ENCODE measurements at places on chromosomes 5 and 9.
A peak's percentile ranks its signal among the peaks of the same experiment; 100 is the strongest.

DNA sequence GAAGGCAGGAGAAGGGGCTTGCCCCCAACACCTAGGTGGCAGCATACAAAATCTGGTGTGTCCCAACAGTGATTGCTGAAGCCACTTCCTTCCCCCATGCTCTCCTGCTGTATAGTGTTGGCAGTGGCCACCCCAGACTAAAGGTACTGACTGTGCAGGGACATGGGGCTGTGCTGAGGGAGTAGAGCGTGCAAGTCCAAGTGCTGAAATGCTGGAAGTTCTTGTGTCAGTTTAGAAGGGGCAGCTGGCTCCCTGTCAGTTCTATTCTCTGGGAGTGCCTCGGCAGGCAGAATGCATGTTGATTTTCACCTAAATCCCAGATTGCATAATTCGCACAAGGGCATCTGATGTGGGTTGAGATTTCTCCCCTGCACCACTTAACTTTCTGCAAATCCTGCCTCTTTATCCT is 68.6 kb downstream of the GDNF start:
- DNase-seq: no peak

- no peak for DNase-seq
Measured at GRCh38 chr5:59115345-59115744, 532.5 kb downstream of the RAB3C start.

GRCh38 chr9:18010492-18010891 is 431.6 kb downstream of the SH3GL2 start:
- no peak for DNase-seq

GRCh38 chr5:132228241-132229035 is 785 bp upstream of the P4HA2 start:
- no peak for DNase-seq

DNA sequence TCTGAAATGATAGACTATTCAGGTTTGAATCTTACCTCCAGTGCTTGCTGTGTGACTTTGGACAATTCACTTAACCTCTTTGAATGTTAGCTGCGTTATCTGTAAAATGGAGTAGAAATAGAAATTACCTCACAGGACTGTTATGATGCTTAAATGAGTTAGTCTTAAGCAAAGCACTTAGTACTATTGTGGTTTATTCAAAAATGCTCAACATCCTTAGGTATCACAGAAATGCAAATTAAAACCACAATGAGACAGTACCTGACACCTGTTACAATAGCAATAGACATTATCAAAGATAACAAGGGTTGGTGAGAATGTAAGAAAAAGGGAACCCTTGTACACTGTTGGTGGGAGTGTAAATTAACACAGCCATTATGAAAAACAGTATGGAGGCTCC is 77.6 kb upstream of the FREM1 start:
- DNase-seq: no peak

DNA sequence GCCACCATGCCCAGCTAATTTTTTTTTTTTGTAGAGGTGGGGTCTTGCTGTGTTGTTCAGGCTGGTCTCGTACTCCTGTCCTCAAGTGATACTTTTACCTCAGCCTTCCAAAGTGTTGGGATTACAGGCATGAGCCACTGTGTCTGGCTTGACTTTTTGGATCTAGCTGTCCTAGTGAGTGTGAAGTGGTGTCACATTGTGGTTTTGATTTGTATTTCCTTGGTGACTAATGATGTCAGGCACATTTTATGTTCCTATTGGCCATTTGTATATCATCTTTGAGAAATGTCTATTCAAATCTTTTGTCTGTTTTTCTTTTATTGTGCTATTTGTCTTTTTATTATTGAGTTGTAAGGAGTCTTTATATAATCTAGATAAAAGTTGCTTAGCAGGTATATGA is 53.5 kb upstream of the MCCC2 start:
- DNase-seq: peak; percentile 5

DNA sequence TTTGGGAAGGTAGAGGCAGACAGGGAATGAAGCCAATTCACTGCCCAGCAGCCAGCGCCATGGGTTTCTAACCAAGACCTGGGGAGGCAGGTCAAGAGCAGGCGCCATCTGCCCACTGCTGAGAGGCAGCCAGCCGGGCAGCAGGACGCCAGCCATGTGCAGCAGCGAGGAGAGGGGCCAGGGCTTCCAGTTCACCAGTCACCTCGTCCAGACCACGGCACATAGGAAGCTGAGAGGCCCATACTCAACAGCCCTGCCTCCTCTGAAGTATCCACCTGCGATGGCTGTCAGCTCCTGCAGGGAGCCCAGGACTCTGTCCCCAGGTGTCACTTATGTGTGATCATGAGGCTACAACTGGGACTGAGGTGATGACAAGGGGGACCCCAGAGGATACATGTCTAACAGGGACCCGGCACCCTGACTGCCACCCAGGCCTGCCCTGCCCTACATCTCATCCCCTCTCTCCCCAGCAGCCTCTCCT is 30.1 kb downstream of the IPPK start:
- no peak for DNase-seq

- DNase-seq: no peak
Measured at GRCh38 chr5:61416010-61416409, 84.0 kb downstream of the ZSWIM6 start.

- DNase-seq: no peak
Measured at GRCh38 chr9:82127465-82127864, 138.9 kb downstream of the SPATA31D1 start.

- no peak for DNase-seq
Measured at GRCh38 chr5:125525356-125525755, 778.9 kb upstream of the ZNF608 start.

DNA sequence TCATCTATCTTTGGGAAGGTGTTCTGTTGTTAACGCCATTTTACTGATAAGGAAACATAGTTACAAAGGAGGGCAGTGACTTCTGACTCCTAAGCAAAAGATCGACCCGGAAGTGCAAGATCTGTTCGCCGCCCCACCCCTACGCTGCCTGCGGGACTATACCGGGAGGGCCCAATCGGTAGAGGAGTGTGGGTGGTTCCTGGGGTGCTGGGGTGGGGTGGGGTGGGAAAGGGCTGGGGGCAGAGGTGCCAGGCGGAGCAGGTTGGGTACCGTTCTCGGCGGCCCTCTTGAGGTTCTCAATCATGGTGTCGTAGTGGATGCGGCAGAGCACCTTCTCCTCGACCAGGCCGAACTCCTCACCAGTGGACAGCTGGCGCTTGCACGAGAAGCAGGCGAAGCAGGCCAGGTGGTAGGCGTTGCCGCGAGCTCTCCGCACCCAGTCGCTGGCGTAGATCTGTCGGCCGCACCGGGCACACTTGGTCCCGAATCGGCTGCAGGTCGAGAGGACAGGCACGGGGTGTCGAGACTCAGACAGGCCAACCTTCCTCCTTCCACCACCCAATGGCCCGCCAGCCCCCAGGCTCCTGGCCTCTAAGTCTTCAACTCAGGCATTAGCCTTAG is 11.8 kb downstream of the LHX6 start:
- DNase-seq: no peak

DNA sequence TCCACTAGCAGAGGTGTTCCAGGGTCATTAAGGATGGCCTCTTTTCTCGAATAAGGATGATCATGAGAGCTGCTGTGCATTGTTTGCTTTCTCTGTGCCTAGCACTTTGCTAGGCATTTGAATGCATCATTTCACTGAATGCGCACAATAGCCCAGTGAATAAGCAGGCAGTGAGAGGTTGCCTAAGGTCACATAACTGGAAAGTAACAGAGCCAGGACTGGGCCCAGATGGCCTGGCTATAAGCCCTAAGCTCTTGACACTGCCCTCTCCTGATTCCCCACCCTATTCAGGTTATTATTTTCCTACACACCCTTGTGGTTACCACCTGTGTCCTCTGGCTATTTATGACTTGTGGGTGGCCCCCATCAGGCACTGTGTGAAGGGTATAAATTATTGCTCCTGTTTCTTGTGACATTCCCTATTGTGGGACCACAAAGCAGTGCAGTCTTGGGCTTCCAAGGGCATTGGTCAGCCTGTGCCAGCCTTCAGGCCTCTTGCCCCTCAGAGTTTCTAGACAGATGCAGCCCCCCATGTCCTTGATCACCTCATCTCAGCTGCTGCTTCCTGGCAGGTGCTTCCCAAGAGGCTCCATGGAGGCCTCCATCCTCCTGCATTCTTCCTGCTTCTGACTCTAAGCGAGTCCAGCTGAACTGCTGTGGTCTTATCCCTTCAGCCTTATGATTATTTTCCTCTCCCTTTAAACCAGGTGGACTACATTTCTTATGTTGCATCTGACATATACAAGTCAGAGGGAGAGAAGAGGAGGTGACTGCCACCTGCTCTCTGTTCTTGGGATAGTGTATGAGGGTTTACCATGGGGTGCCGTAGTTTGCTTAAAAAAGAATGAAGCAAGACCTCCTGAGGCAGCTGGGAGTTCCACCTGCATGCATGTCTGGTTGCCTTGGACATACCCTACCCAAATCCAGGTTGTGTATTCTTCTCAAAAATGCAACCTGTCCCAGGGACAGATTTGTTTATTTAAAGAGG is 47.6 kb downstream of the ANGPTL2 start:
- DNase-seq: no peak

DNA sequence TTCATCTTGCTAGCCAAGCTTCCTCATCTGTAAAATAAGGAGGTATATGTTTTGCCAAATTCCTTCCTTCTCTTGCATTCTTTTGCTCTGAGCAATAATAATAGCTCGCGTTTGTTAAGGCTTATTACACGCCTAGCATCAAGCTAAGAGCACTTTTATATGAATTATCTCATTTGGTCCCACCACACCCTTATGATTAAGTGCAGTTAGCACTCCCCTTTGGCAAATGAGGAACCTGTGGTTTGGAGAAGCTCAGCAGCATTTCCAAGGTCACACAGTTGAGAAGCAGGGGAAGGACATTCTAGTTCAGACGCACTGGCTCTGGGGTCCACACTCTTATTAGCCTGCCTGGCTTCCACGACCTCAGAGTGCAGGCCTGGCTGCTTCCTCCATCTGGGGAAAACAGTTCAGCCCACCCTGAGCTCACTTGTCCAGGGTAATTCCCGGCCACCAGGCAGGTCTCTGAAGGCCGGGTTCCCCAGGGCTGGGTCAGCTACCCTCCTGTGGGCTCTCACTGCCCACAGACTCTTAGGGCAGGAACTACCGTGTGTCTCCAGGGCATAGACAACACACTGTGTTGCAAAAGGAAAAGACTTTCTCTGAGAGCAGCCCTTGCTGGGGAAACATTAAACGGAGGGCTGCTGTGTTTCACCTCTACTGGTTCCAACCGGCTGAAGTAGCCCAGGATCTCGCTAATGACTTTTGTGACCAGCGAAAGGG is 9.9 kb upstream of the FBP1 start:
- DNase-seq: no peak

DNA sequence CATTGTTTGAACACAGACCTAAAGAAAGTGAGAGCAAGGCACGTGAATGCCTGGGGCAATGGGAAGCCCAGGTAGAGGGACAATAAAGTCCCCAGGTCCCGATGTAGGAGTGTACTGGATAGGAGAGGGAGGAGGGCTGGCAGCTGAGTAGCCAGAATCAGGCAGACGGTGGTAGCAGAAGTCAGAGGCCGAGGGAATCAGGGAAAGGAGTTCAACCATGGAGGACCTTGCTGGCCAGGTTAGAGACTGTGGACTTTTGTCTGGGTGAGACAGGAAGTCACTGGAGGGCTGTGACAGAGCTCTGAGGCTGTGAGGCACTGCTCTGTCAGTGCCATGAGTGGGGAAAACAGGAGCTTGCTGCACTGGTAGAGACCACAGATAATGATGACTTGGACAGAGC is 248.2 kb downstream of the EFNA5 start:
- no peak for DNase-seq

DNA sequence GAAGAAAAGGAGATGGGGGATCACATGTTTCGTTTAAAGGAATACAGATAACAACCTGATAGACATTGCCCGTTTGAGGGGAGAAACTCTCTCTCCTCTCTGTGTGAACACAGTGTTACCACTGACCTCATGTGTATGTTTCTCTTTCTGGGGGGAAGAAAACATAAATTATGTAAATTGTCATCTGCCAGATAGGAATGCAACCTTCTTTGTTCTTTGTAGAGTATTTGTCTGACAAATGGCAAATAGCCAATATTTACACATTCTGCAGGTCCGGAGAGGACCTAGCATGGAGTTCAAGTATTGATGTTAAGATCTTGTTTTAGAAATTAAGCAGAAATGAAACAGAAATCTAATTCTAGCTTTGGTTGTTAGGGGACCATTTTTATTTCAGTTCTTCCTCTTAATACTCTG is 276.3 kb downstream of the SAXO1 start:
- DNase-seq: no peak

GRCh38 chr5:16521521-16522483 is 56.2 kb upstream of the ZNF622 start:
- DNase-seq: no peak

- peak; percentile 43 for DNase-seq
Measured at GRCh38 chr5:173474881-173475287, 141.6 kb downstream of the BOD1 start.

DNA sequence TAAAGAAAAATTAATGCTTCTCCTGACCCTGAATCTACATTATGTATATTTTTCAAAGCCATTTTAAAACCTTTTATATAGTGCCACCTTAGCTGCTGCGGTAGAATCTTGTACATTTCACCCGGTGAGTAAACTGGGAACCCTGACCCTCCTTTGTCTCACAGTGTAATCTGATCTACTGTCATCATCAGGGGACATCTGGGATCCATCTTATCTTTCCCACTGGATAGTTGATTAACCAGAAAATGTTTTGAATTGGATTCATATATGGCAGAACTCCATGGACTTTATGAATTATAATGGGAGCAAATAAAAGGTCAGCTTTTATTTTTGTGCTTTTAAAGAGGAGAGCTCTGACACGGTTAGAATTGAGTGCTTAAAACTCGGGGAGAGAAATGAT is 95.0 kb downstream of the ADAMTSL1 start:
- no peak for DNase-seq

DNA sequence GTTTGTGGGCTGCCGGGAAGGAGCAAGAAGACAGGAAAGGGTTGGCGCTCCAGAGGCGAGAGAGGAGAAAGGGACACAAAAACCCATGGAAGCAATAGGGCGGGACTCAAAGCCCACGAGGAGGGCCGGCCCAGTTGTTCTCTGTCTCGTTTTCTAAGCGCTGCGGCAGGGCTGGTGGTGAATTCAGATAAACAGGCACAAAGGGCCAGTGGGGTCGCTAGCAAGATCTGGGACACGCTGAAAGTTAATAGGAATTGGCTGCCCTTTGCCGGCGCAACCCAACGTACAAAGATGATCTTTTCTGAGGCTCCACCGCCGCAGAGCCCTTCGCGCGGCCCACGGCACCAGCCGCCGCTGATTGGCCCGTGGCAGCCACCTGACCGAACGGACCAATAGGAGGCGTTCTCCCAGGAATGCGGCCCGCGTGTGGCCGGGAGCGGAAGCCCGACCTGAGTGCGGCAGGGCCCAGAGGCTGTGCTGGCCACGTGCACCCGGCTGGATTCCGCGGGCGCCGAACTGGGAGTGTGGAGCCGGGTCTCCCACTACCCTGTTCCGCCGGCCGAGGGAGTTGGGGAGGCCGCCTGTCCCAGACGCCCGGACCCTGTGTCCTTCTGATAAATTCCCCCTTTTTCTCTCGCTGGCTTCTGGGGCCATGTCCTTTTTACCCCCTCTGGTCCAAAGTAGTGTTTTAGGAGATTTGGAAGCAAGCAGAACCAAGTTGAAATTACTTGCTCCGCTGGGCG is 16.8 kb upstream of the NSD1 start:
- DNase-seq: peak; percentile 56

- DNase-seq: no peak
Measured at GRCh38 chr9:110895147-110895905, 142.9 kb downstream of the LPAR1 start.
